ENCODE measurements at places on chromosomes 2 and 18.
A peak's percentile ranks its signal among the peaks of the same experiment; 100 is the strongest.

- DNase-seq = no peak
Observed at GRCh38 chr2:10407841-10408648, 40.1 kb downstream of the ODC1 start.

- DNase-seq = no peak
Observed at GRCh38 chr2:201977651-201978050, 56.0 kb upstream of the FZD7 start.

DNA sequence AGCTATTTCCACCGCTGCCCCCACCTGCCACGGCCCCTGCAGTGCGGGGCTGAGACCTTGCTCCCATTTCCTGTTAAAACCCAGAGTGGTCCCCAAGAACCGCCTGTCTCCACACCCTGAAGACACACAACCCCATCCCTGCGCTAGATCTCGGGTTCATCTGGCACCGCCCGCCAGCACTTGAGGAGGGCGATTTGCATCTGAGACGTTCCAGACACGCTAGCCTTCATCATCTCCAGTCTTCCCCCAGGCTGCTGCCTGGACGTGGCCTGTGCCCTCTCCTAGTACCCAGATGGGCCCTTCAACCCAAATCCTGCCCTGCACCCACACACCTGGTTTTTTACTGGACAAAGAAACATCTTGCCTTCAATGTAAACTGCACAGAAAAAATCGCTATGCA is 49.8 kb downstream of the SLC66A2 start:
- DNase-seq = no peak

- no peak for DNase-seq
Observed at GRCh38 chr18:56319953-56320352, 318.4 kb downstream of the TXNL1 start.

- DNase-seq = no peak
Observed at GRCh38 chr2:239608723-239609122, 207.9 kb upstream of the HDAC4 start.

DNA sequence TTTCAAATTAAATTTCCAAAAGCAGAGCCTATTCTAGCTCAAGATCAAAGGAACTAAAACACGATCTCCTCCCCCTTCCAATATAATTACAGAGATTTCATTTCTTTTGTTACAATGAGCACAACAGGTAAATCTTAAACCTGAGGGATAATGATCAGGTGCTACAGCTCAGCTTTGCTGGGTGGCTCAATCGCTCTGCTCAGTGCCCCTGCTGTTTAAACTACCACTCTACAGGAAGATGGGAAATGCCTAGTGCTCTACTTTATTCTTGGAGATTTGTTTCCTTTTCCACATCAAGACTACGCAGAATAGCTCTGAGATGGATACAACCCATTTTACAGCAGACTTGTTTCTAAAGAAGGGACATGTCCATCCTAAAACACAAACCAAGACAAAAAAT is 162.3 kb downstream of the TCF4 start:
- DNase-seq = no peak

DNA sequence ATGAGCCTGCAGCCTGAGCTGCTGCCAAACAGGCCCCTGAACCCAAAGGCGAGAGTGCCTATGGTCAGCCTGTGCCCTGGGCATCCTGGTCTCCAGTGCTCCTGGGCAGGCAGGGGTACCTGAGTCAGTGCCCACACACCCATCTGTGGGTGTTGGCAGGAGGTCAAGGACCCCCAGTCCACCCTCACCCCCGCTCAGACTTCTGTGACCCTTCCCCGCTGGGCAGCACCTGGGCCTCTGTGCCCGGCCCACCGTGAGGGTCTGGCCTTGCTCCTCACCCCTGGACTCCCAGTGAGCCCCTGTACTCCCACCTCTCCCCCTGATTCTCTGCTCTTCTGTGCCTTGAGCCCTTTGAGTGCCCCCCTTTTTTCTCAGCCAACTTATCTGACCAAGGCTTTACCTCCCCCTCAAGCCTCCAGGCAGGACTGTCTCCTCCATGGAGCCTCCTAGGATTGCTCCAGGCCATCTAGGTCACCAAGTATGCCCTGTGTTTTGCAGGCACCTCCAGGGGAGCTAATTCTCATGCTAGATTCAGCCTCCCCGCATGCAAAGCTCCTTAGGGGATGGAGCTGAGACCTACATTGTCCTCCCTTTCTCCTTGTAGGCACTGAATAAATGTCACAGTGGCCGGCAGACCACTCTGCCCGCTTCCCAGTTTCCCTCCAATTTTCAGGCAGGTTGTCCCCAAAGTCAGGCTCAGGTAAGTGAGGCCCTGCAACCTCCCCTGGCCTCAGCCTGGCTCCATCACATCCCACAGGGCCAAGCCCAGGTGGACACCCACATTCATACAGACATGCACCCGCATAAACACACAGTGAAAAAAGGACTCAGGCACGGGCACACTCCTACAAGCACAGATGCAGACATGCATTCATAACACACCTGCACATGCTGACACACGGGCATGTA is 21.9 kb upstream of the PTMA start:
- no peak for DNase-seq

DNA sequence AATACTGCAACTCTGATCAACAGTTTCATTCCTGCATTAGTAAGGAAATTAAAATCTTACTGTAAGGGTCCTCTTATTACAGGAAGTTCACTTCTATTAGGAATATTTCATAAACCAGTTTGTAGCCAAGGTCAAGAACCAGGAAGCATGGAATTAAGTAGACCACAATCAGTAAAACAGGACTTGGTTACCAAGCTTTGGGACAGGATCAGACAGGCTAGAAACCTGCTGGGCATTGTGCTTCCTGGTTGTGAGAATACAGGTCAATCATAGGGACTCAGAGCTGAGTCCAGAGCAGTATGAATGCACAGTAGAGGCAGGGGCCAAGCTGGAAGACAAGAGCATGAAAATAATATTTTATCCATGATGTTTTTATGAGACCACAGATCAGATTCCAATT is 248.0 kb downstream of the IKZF2 start:
- no peak for DNase-seq

GRCh38 chr2:16674154-16674553 is 8.5 kb upstream of the CYRIA start:
- DNase-seq = no peak

GRCh38 chr2:125456693-125457363 is 1199.1 kb upstream of the GYPC start:
- DNase-seq = no peak

DNA sequence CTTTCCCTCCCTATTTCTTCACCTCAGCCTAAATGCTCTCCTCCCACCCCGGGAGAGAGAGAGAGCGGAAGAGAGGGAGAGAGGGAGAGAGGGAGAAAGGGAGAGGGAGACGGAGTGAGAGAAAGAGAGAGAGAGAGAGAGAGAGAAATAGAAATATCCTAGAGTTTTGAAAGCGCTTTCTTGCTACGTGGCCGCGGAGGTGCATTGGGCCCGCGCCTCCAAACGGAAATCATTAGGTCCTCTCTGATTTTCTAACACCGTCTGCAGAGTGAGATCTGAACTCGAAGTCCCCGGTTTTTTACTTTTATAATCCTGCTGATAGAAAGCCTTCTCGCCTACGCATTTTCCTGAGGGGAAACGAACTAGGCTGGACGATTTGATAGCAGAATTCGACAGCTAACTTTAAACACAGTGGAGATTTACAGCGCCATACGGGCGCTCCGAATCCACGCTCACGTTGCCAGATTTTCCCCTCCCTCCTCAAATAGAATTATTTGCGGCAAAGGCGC is 903 bp upstream of the EVX2 start:
- no peak for DNase-seq

- DNase-seq = peak; percentile 45
Observed at GRCh38 chr2:127637725-127638252, 8.2 kb upstream of the GPR17 start.

- no peak for DNase-seq
Observed at GRCh38 chr2:232239951-232240681, 138.4 kb upstream of the ALPP start.

DNA sequence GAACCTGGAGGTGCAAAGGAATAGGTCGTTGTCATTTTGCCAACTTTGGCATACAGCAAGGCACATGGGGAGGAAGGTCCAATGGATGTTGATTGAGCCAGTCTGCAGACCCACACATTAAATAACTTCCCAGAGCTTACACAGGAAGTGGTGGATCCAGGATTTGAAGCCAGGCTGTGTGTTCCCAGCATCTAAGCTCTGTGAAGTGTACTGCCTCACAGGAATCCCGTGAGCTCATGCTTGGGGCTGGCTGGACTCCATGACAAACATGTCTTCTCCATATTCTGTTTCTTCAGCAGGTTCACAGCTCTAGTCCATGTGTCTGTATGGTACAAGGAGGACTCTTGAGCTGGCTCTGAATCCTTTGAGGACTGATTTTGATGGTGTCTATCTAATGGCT is 63.9 kb downstream of the KLHL29 start:
- no peak for DNase-seq

DNA sequence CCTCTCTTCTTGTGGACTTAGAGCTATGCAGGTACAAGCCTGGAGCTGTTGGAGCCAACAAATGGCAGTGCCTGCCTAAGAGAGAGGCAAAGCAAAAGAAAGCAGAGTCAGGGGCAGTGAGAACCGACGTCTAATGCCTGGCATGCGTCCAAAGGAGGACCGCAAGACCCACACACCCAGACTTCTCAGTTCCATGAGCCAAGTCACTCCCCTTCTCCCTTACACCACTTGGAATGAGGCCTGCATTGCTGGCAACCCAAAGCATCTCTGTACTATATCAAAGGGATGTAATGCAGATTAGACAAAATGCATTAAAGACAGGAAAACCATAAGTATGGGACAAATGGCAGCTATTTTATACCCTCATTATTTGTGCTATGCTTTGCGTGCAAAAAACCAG is 49.9 kb upstream of the RNU4ATAC start:
- no peak for DNase-seq

DNA sequence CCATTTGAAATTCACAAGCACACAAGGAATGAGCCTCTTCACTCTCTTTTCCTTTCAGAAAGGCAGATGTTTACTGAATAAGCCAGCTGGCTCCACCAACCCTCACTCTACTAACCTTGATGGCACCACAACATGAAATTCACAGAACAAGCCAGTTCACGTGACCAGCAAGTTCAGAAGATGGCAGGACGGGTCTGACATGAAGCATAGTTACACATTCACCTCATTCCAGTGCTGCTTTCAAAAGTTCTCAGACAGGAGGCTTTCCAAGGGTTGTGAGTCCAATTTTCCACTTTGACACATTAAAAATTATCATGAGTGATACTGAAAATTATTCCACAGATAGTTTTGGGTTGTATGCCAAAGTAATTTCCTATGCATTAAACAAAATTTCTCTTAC is 74.2 kb upstream of the MBOAT2 start:
- no peak for DNase-seq

DNA sequence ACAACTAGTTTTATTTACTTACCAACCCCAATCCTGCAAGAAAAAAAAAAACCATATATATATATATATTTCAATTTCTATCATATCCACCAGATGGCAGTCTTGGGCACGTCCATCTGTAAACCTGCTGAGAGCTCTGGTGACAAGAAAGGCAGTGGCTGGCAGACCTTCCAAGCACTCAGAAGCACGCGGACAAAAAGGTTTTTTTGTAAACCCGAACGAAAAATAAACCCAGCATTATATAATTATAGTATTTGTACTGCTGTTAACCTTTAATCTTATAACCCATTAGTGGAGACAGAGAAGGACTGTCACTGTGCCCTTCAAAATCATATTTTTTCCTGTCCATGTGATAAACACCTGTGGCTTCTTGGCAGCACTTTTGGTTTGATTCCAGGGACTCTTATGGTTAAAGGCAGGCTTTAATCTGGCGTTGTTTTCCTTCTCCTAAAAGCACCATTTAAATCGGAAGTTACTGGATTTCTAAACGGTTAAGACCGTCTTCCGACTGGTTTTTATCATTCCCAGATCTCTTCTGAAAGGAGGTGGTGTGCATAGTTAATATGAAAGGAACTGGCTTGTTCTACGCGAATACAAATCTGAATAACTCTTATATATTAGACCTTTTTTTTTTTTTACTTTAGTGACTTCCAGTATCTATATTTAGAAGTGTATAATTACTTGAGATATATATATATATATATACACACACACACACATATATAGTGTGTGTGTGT is 31.0 kb upstream of the SLC3A1 start:
- DNase-seq = peak; percentile 52

DNA sequence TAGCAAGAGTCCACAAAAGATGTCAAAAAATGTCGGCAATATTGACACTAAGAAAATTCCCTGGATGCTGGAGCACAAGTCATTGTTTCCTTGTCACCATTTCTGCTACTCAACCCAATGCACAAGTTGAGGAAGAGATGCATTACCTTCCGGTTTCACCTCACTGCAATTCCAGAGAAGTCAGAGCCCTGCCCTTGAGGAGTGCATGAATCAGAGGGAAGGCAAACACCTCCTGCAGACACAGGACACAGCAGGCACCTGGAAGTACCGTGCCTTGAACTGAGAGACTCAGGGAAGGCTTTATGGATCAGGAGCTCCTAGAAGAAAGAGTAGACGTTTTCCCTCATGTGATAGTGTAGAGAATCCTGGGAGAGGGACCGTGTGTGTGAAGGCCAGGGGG is 62.7 kb upstream of the ARL4C start:
- DNase-seq = no peak

DNA sequence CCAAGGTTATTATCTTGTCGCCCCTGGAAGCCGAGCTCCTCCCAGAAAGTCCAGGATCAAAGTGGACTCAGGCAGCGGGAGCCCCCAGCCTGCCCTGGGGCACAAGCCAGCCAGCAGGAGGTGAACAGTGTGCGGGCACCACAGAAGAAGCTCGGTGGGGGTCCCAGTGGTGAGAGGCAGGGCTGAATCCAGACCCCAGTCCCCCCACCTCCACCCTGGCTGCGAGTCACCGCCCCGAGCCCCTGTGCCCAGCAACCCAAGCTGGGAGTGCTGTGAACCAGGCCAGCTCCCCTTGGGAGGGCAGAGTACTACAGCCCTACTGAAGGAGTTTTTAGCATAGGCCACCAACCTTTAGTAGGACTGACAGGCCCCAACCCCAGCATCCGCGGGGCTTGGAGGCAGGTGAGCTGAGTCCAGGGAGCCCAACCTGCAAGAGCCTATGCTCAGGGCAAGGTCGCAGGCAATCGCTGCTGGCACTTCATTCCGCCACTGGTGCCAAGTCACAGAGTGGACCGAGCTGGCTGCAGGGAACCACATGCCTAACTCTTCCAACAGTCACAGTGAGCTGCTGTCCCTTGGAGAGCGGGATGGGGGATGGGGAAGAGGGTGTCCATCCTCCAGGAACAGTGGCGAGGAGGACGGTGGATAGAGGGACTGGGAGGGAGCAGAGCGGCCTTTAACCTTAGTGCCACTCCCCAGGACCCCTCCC is 3.0 kb downstream of the PIEZO2 start:
- DNase-seq = no peak

Data from iPS DF 6.9 (cell line).